ENCODE measurements at places on chromosomes 5 and 9.
A peak's percentile ranks its signal among the peaks of the same experiment; 100 is the strongest.

GRCh38 chr5:96297290-96297689 is 135.8 kb downstream of the PCSK1 start:
- peak; percentile 58 for DNase-seq

- DNase-seq = no peak
Measured at GRCh38 chr5:72045692-72046091, 61.6 kb upstream of the MAP1B start.

DNA sequence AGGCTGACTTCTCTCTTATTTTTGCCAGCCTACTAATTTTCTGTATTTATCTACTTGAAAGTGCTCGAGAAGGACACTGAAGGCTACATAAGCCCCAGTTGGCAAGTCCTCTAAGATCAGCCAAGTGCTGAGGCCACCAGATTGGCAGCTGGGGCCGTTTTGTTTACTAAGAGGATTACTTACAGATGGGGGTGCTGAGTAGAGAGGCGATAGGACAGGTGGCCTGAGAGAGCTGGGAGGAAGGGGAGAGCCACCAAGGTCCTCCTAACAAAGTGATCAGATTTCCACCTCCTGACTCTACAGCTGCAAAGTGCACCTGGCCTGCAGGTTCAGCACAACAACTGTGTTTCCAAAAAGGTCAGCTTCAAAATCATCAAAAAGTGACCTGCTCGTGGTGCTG is 32.9 kb downstream of the FRMD3 start:
- no peak for DNase-seq

GRCh38 chr5:37886242-37886905 is 46.5 kb upstream of the GDNF start:
- DNase-seq = no peak

DNA sequence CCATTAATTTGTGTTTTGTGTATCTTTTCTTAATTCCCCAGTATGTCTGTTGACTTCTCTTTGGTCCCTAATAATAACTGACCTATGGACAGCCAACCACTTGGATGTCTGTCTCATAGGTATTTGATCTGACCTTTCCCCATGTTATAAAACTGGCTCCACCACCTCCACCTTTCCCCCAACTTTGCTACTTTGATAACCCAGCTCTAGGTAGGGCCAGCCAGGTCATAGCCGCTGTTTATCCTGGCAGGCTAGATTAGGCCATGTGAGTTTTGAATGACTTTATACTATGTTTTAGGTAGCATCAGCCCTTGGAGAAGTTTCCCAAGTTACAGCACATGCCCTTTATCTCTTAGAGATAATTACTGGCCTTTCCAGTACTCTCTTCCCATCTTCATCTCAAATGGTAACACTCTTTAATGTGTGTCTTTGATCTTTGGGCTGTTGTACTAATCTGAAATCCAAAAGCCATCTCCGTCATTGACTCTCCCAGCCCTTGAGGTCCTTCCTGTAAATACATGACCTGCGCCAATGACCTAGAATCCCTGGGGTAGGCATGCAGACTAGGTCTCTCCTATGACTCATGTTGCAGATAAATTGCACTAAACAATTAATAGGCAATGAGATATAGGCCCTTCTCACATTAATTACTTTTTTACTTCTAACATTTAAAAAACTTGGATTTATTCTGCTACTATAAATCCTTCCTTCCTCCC is 152.6 kb downstream of the CD180 start:
- DNase-seq = no peak

GRCh38 chr5:10478436-10478835 is 36.8 kb downstream of the ROPN1L start:
- DNase-seq = no peak

DNA sequence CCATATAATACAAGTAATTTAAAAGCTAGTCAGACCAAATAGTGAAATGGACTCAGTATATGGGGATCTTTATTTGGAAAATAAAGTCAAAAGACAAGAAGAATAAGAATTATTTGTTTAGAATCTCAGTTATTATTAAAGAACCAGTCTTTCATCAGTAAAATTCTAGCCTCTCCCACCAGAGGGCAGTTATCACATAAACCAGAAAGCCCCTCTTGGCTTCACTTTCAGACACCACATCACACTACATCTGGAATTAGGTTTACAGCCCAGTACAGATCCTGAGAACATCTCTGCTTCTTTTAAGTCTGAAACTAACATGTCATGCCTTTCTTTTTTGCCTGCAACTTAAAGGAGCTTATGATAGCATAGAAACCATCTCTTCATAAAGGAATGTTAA is 12.2 kb upstream of the HSPB3 start:
- DNase-seq = peak; percentile 23

GRCh38 chr9:37761511-37761910 is 7.9 kb downstream of the TRMT10B start:
- DNase-seq = no peak
